ENCODE measurements at places on chromosomes 5 and 9.

DNA sequence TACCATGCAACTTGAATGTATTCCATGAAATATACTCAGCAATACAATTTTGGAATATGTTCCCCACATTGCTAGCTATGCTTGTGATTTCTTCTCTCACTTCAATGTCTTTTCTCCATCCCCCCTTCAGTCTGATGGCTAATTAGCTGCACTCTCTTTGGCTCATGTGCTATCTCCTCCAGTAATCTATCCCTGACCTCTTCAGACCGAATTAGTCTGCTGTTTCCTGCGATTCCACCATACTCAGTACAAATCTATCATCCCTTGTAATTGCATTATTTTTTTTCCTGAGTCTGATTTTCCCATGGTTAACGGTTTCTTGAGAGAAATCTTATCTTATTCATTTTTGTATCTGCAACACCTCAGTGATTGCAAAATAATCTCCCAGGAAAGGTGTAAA, 360.7 kb upstream of the CDH10 start:
- no peak for DNase-seq

GRCh38 chr9:121075251-121076036, 689 bp downstream of the CNTRL start:
- DNase-seq, result peak; percentile 34

DNA sequence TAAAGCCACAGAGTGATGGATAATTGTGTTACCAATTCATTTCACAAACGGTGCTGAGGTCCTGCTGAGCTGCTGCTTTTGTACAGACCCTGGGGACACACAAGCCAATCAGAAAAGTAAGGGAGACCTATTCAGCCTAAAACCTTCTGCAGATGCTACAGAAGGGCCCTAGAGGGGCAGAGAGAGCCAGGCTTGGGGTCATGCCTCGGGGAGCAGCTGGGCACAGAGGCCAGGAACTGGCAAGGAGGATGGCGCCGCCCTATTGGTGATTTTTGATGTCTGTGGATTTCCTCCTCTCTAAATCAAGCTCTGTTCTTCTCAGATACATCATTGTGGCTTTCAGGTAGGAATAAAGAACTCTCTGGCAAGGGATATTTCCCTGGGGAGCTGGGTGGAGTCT, 181.9 kb downstream of the ZNF462 start:
- no peak for DNase-seq

DNA sequence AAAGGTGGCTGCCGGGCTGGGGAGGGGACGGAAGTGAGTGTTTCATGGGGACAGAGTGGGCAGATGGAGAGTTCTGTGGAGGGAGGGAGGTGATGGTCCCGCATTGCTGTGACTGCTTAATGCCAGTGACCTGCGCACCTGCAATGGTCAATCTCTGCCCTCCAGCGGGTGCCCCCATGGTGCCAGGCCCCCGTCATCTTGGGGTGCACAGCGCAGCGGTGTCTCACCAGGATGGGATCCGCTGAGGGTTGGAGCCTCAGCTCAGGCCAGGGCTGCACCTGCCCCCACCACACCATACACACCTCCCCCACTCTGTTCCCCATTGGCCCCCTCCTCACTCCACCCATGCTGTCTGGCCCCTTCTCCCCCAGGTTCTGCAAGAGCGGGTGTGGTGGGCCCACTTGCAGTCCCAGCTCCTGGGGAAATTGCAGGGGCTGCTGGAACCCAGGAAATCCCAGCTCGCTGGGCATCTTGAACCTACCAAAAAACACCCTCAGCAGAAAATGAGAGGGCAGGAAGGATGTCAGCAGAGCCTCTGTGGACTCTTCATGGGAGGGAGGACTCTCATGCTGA, 12.1 kb upstream of the CAMSAP1 start:
- DNase-seq, result no peak

DNA sequence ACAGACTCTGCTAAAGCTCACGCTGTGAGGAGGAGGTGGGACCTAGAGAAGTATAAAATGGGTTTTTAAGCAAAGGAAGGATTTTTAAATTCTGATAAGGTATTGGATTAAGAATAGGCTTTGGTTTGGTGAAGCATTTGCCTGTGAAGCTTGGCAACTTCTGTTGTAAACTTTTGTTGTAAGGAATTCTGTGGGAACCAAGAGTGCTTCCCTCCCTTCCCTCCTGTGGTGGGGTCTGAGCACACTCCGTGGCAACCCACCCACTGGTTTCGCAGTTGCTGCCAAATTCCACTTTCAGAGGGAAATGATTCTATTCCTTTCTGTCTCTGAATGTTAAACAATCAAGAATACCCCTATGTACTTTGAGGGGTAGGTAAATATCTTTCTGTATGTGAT, 28.6 kb upstream of the GTF2H2C start:
- DNase-seq, result no peak

GRCh38 chr5:71632168-71632567, 45.0 kb downstream of the MCCC2 start:
- DNase-seq, result no peak

DNA sequence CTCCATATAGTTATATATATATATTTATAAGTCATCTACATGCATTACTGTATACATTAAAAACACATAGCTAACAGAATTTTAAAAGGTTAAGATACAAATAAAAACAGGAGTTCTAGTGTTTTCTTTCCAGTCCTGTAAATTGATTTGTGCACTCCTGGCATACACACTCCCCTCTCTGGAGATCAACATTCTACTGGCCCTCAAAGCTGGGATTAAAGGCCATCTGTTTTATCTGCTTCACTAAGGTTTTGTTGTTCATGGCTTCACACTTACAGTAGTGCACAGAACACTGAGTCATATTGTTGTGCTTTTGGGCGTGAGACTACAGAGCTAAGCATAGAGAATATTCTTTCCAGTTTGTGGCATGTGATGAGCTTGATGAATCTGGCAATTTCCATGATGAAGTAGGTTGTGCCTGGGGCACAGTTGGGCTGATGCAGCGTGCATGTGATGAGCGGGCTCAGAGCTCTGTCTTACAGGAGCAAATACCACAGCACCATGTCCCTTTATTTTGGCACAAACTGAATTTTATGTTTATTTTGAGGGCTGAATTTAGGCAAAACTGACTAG, 98.2 kb downstream of the TAF11L14 start:
- no peak for DNase-seq

- DNase-seq, result peak; percentile 84
Observed at GRCh38 chr5:68071736-68072135, 143.8 kb upstream of the PIK3R1 start.

DNA sequence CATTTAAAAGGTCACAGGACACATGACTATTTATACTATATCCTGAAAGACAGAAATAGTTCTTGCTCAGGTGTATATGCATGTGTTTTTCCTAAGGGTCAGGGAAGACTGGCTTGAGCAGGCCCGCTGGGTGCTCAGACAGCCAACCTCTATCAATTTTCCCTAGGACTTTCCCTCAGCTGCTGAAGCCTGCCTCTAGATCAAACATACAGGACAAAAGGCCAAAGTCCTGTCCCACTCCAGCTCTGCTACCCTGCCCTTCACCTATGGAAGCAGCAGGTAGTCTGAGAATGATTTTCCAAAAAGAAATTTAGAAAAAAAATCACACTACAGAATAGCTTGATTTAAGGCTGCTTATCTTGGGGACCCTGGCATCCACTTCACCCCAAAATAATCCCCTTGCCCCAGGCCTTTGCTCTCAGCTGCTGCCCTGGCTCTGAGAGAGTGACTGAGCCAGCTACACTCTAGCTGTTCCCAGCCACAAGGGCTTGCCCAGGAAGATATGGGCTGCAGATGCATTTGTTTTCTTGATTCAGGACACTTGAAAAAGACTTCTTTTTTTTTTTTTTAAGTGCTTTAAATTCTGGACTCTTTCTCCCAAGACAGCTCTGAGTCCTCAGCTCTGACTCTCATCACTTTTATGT, 42.5 kb downstream of the KLHL3 start:
- no peak for DNase-seq

DNA sequence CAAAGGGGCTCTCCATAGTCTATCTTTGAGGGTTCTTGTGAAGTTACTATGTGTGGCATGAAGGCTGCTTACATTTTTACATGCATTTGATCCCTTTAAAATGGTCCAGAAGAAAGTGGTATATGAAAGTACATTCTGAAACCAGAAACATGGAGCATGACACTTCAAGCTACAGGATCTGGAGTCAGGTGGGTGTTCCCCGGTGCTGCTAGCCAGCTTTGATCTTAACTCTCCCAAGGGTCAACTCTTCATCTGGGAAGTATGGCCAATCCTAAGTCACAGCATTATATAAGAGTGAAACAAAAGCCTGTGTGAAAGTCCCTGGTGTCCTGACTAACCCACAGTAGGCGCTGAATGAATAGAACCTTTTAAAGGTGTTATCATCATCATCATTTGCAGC, 91.0 kb upstream of the TAS2R1 start:
- no peak for DNase-seq

- peak; percentile 99 for DNase-seq
Observed at GRCh38 chr5:132215329-132215728, 12.3 kb downstream of the P4HA2 start.

DNA sequence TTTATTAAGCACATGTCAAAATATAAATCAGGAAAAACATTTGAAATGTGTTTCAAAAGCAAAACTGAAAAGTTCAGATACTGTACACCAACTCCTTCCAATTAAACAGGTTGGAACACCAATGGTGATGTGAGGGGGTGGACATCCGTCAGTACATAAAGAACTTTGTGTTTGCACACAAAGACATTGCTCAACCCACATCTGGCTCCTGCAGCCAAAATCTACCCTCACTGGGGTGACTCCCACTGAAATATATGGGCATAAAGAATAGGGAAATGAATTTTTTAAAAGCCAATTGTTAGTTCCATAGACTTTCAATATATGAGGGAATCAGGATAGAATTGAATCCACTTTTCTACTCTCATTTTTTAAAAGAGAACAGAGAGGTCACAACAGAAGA, 63.9 kb downstream of the MEGF9 start:
- DNase-seq, result peak; percentile 38

GRCh38 chr5:111236995-111237394, 12.8 kb downstream of the CAMK4 start:
- no peak for DNase-seq

DNA sequence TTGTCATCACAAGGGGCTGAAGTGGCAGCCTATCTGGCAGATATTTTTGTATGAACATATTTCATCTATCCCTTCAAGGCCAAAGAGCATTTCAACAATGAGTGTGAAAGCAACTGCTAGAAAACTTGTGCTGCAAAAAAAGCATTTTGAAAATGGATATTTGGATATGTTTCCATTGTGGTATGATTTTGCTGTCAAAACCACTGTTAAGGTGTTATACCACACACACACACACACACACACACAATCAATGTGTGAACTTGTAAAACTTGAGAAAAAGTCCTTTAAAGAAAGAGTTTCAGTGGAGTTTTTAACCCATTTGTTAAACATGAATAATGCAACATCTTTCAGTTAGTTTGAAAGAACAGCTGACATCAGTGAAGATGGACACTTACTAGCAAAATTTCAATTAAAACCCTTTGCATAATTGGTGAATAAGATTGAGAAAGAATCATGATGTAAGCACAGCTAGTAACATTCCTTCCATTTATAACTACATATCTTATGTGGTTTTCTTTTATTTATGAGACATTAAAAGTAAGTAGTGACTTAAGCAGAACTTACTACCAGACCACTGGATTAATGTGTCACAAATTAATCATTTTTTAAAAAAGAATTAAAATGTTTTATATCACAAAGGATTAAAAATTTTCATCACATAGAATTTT, 182.6 kb upstream of the GNA14 start:
- peak; percentile 33 for DNase-seq

DNA sequence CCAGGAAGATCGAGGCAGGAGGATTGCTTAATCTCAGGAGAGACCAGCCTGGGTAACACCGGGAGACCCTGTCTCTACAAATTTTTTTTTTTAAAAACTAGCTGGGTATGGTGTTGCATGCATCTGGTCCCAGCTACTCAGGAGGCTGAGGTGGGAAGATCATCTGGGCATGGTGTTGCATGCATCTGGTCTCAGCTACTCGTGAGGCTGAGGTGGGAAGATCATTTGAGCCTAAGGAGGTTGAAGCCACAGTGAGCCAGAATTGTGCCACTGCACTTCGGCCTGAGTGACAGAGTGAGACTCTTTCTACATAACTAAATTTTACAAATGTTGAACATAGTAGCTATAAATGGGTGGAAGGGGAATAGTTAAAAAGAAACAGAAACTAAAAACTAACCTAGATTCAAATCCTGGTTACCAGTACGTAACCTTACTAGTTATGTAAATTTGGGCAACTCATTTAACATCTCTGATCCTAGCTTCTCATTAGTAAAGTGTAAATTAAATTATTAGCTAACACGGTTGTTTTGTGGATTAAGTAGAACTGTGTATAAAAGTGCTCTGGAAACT, 41.7 kb downstream of the TMEM161B start:
- DNase-seq, result no peak

DNA sequence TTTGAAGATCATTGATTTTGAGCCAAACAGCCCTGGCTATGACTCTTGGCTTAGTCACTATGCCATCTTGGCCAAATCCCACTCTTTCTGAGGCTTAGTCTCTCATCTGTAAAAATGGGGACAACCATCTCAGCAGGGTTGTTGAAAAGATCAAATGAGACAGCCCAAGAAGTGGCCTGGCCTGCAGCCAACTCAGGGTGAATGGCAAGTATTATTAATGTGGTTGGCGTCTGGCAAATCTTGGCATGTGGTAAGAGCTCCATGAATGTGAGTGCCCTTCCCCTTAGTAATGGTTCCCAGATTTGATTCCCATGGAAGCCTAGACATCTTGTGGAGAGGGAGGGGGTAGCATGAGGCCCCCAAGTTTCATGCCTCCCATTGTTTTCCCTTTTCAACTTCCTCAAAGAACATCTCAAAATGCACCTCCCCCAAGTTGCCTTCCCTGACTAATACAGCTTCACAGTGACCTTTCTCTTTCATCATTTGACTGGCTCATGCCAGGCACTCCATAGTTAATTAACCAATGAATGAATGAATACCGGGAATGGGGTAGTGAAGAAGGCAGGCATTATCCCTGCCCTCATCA, 11.8 kb upstream of the TGFBI start:
- DNase-seq, result peak; percentile 96

GRCh38 chr9:124066783-124067577, 55.4 kb downstream of the LHX2 start:
- no peak for DNase-seq

DNA sequence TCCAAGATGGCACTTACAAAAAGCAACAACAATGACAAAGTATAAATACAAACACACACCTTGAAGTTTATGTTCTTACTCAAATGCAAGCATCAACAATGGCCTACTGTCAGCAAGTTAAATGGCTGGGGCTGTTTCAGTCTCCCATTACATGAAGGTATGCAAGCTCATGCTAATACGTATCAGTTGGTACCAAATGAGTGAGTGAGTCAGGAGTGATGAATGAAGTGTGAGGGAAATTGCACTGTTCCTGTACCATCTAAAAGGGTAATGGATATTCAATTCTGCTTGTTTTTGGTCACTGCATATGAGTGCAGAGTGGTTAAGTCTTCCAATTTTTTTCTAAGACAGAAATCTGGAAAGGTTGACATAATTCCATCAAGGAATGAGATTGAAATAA, 964.9 kb downstream of the MAT2B start:
- peak; percentile 2 for DNase-seq

Data from fibroblast of mammary gland (primary cell).